ENCODE measurements at places on chromosomes 5 and 9.

GRCh38 chr5:81044868-81045267 is 84.7 kb downstream of the RASGRF2 start:
- no peak for DNase-seq

DNA sequence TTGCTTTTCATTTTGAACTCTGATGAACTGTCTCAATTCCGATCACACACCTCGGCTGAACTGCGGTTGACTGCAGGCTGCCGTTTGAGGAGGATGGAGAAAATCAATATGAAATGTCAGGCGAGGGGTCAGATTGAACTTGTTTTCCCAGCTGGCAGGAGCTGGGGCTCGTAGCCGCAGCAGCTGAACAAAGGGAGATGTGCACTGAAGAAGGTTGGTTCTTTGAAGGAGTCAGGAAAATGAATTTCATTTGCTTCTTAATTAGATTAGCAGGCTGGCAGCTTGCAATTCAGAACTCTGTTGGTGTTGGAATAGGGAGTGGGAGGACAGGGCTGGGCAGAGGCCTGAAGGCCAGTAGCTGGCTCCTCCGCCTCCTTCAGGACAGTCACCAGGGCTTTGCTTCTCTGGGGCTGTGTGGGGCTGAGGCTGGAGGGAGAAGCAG is 117.4 kb upstream of the GPR151 start:
- no peak for DNase-seq

DNA sequence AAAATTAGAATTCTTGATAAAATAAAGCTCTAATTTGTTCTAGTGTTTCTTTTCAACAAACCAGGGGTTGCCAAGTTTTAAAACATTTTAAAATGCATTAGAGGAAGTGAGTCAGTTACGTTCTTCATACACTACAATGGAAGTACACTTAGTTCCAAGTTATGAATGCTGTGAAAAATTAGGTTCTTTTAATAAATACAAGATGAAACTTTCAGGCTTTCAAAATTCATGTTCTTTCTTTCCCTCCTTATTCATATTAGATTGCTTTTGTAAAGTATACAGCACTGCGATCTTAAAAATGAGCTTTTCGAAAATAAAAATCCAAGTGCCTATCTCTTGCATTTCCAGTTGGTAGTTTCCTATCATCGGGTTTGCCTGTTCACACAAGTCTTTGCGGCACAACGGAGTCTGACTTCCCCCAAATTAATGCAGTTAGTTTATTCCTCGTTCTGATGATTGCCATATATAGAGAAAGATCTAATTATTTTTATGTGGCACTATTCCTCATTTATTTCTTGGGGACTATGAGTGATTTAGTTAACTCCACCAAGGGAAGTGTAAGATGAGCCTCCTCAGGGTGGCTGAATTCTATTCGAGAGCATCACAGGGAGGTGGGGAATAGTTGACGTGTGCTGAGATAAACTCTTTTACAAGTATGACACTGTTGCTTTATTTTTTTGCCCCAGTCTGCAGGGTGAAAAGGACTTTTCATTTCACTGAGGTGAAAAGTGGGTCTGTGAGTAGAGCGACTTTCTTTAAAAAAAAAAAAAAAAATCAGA is 238.2 kb downstream of the CD180 start:
- DNase-seq: peak; percentile 52

DNA sequence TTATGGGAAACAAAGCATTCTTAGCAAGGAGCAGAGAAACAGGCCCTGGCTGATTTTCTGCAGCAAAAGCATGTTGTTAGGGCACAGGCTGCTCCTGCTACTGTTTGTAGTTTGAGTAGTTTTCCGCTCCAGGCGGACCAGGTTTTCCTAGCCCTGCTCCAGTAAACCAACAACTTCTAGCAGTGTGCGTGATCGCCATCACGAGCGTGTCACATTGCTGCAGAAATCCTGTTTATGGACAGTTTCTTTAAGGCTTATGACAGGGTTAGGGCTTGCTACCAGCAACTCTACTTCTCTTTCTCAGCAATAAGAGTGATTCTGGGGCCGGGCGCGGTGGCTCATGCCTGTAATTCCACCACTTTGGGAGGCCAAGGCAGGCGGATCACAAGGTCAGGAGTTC is 803.9 kb upstream of the CDH10 start:
- DNase-seq: no peak

All from GM03348 (cell line).